ENCODE measurements at places on chromosomes 2 and 18.

DNA sequence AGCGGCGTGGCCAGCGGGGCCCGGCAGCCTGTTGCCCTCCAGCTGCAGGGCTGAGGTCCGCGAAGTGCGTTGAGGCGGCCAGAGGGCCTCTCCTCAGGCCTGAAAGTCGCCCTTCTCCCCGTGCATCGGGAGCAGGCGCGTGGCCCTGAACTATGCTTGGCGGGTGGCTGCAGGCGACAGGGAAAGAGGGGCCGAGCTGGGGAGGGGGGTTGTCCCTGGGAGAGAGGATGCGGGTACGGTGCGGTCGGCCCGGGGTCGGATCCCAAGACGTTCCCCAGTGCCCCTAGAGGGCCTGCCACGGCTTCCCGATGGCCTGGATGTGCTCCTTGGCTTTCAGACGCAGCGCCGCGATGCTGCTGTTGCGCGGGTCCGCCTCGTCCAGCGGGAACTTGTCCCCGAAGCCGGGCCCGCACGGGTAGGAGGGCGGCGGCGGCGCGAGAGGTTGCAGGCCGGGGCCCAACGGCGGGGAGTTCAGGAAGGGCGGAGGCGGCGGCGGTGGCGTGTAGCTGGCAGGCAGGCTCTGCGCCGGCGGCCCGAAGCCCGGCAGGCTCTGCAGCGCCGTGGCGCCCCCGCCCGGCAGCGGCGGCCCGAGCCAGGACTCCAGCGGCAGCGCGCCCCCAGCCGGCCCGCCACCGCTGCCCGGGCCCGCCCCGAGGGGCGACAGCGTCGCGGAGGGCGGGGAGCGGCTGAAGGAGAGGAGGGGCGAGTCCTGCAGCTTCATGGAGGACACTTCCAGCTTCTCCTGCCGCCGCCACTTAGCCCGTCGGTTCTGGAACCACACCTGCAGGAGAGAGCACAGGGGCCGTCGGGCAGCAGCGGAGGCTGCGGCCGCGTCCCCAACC, 4.3 kb downstream of the RAX start:
- peak; percentile 52 for DNase-seq

DNA sequence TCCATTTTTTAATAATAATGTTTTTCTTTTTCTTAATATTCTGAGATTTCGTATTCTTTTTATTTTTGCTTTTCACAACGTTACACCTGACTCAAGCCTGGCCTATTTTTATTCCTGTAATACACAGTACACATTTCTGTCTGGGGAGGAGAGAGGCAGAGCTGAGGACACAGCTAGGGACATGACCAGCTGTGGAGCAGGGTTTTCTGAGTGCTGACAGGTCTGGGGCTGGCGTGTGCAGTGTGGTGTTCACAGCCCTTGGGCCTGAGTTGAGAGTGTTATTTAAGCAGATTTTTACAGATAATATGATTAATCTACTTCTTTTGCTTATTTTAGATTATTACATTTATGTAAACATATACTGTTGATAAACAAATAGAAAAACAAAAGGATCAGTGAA, 55.9 kb downstream of the ZAP70 start:
- no peak for DNase-seq

- DNase-seq: peak; percentile 55
These were observed 7.3 kb downstream of the EMX1 start for GRCh38 chr2:72924353-72925240.

- DNase-seq: no peak
These were observed 226.0 kb downstream of the DCDC2C start for GRCh38 chr2:3929374-3929773.

DNA sequence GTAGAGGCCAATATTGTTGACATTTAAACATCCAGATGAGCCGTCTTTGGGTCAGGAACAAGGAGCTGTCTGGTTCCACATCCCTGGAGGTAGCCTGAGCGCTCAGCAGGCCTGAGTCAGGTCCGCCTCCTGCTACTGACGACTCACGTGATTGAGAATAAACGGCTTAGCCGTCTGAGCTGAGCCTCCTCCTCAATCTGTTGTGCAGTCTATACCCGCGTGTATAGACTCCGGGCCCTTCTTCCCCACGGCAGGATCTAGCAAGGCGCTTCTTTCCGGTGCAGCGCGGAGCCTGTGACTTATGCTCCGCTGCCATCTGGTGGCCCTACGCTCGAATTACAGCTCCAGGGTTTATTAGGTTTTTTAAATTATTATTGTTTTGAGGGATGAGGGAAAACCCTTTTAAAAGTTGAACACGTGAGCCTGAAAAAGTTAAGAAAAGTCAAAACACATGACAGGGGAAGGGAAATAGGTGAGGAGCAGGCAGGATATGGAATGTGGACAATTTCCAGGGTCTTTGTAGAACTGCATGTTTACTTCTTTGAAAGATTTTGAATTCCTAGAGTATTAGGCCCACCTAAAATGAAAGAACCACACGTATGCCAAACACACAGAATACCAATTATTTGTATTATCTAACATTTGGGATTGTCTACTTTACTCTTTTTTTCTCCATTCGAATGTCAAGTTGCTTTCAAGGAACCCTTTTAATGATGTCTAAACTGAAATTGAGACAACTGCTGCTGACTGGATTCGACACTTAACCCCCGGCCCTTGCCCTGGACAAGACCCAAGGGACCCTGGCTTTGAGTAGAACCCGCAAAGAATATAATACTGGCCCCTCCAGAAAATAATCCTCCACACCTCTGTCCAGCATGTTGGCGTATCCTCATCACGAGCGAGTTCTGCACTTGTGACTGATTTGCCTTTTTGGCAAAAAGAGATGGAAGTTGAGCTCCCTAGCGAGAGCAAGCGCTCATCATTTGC, 112.4 kb upstream of the ZNF236 start:
- peak; percentile 74 for DNase-seq

GRCh38 chr18:23536204-23536603, 32.9 kb downstream of the RMC1 start:
- DNase-seq: no peak

GRCh38 chr18:43396266-43396665, 119.0 kb upstream of the SYT4 start:
- no peak for DNase-seq

GRCh38 chr2:153939124-153939796, 67.5 kb downstream of the GALNT13 start:
- DNase-seq: no peak

- DNase-seq: no peak
These were observed 209.9 kb downstream of the TNS1 start for GRCh38 chr2:217792626-217793527.

DNA sequence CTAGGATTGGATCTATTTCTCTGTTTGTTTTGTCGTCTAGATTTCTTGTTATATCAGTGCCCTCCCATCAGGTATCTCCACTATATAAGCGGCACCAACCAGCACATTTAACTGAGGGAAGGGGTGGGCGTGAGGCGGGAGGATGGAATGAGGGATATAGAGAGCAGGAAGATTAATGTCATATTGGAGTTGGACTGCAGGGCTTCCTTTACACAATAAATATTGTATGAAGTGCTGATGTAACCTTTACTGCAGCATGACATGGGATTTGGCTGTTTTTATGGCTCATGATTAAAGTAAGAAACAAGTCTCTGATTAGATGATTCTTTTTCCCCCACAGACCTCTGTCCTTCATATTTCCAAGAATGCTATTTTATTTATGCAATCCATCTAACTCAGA, 54.8 kb downstream of the TMEM200C start:
- no peak for DNase-seq

- no peak for DNase-seq
These were observed 18.3 kb downstream of the SGPP2 start for GRCh38 chr2:222442665-222443064.

DNA sequence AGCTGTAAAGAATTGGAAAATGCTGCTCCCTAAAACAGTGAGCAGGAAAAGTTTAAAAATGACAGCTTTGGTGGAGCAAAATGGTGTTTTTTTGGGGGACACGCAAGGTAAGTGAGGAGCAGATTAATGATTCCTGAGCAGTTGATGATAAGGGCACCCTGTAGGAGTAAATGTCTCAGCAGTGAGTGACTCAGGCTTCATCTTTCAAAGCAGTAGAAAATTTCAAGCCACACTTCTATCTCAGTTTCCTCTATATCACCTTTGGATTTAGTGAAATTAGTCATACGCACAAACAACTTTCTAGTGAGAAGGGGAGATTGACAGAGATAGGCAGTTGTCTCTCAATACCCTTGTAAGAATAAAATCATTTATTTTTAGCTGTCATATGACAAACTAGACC, 709.0 kb upstream of the FAM98A start:
- DNase-seq: no peak

DNA sequence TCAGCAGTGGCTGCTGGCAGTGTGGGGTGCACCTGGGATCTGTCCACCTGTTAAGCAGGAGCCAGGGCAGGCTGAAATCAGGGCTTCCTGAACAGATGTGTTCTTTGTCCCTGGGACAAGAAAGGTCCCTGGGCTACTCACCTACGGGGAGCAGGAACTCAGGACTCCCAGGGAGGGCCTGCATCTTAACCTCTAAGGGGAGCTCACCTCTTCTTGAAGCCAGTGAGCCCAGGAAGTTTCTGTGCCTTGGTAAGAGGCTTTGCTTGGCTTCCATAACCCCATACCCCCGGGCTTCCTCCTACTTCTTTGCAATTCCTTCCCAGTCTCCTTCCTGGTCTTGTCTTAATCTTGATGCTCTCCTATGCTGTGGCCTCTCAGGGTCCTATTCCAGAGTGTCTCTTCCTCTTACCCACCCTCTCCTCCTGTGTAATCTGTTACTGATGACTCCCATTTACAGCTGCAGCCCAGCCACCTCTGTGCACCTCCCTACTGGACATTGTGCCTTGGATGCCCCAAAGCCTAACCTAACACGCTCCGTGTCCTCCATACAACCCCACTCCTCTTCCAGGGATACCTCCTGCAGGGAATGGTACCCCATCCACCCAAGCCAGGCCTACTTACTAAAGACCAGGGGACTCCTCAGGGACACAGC, 55.7 kb upstream of the MAPRE3 start:
- no peak for DNase-seq

GRCh38 chr2:200782251-200782650, 29.5 kb upstream of the BZW1 start:
- DNase-seq: no peak

GRCh38 chr2:202113571-202114142, 40.6 kb downstream of the KIAA2012 start:
- no peak for DNase-seq

DNA sequence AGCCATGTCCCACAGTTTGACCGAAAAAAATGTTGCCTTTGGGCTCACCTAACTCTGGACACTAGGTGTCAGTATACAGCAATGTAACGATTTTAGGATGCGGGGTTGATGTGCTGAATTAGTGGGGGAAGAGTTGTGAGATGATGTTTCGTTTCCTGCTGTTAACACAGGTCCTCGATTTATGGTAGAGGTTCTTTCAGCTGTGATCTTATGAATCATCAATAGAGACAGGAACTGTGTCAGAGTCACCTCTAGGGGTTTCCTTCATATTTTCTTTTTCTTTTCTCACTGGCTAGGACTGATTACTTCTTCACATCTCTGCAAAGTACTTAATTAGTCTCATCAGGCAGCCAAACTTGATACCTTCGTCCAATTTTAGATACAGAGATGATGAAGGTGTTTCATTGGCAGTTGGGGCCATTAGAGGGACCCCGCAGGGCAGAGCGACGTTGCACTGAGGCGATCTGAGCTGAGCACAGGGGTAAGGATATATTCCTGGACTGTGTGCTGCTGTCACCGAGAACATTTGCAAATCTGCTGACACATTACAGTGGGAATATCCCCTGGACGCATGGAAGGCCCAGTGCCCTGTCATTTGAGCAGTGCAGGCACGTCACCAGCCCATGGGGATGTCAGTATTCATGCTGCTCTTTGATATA, 10.2 kb upstream of the MMADHC start:
- peak; percentile 69 for DNase-seq

GRCh38 chr18:73840319-73840945, 307.2 kb downstream of the FBXO15 start:
- DNase-seq: no peak

GRCh38 chr2:85736456-85737355, 17.1 kb upstream of the ATOH8 start:
- no peak for DNase-seq
